ENCODE measurements at places on chromosomes 5 and 9.

- no peak for DNase-seq
Measured at GRCh38 chr9:127796225-127796813, 6.4 kb upstream of the FPGS start.

DNA sequence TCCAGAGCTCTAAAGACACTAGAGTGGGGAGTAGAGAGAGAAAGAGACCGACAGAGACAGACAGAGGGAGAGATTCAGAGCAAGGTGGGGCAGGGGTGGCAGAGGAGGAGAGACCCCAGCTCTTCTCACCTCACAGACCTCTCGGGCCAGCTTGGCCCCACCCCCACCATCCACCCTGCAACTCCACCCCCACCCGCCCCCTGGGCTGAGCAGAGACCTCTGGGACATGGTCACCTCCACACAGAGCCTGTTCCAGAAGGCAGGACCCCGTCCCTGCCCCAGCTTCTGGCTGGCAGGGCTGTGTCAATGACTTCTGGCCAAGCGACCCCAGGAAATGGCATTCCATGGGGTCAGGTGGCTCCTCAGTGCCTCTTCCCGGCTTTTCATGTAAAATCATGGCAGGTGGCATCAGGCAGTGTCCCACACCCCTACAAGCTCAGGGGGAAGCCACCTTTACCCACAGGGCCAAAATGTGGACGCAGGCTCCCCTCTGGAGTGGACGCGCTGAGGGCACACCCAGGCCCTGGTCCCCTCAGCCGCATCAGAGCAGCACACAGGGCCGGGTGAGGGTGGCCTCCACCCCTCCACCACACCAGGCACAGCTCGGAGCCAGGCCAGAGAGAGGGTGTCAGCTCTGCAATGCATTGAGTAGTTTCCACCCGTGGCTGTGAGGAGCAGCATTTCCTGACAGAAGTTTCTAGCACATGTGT, 131.2 kb upstream of the LPCAT1 start:
- no peak for DNase-seq

GRCh38 chr9:71498691-71499090, 269.6 kb downstream of the CEMIP2 start:
- DNase-seq = no peak

GRCh38 chr5:141516672-141517025, 27.8 kb downstream of the PCDHGC5 start:
- DNase-seq = no peak

DNA sequence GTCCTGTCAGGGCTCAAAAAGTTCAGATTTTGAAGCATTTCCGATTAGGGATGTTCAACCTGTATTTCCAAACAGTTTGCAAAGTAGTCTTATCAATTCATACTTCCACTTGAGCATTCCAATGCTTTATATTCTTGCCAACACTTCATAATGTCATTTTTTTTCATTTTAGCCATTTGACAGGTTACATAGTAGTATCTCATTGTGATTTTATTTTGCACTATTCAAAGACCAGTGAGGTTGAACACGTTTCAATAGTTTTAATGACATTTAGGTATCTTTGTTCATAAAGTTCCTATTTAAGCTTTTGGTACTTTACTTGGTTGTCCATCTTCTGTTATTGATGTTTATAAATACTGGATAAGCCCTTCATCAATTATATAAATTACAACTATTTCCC, 71.4 kb downstream of the CEP120 start:
- no peak for DNase-seq

GRCh38 chr5:54415147-54415546, 40.4 kb upstream of the HSPB3 start:
- DNase-seq = no peak

DNA sequence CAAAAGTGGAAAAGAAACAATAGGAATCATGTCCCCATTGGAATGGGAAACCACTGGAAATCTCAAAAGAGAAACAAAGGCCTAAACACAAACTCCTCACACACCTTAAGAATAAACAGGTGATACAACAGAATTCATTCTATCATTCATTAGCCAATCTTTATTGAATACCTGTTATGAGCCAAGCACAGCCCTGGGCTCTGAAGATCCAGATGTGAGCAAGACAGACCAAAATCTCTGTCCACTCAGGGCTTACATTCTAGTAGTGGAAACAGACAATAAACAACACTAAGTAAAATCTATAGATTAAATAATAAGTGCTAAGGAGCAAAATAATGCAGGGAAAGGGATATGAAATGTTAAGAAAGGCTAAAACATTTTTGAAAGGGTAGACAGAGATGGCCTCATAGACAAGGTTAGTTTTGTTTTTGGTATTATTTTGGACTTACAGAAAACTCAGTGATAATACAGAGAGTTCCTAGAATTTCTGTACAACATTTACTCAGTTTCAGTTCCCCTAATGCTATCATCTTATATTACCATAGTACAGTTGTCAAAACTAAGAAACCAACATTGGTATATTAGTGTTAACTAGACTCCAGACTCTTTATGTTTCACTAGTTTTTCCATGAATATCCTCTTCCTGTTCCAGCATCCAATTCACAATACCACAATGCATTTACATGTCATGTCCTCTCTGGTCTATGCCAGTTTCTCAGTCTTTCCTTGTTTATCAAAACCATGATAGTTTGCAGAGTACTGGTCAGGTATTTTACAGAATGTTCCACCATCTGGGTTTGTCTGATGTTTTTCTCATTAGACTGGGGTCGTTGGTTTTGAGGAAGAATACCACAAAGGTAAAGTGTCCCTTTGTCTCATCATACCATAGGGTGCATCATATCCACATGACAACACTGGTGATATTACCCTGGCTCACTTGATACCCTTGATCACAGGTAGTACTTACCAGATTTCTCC, 103.7 kb downstream of the SIL1 start:
- DNase-seq = no peak

- DNase-seq = no peak
Measured at GRCh38 chr9:133609311-133610098, at the start of gene FAM163B. Gene FAM163B, minus strand, starts transcription at chr9:133609389. Its CDS starts 29,166 bp downstream, at chr9:133580223.

GRCh38 chr5:88393716-88394535, 125.3 kb upstream of the TMEM161B start:
- no peak for DNase-seq

- DNase-seq = no peak
Measured at GRCh38 chr5:149304195-149305078, 32.8 kb downstream of the AFAP1L1 start.

DNA sequence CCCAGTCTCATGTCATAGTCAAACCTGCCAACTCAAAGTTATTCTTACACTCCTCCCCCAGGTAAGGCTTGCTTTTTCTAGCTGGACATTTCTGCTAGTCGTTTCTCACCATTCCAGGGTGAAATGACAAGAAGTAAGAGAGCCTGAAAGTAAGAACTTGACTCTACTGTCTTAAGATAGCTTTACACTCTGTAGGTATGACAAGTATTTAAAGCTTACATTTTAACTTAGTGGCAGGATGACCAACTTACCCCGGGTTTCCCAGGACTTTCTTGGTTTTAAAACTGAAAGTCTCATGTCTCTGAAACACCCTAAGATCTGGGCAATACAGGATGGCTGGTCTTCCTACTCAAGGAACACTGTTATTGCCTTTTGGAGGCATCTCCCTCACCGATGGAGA, 67.5 kb upstream of the PIK3R1 start:
- DNase-seq = no peak

GRCh38 chr9:135683401-135684034, 15.8 kb downstream of the SOHLH1 start:
- DNase-seq = no peak

DNA sequence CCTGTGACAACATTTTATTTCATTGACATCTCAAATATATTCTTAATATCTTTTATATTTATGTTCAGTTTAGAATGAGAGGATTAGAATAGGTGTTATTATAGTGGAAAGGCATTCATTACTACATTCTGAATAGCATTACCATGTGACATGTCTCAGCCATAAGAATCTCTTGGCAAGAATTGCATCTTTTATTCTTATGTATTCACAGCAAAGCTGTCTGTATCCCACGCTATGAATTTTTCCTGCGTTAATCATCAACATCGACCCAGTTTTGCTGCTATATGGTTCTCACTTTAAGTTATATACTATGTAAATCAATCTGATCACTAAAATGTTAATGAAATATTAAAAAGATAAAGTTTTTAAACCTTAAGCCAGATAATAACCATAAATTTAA, 248.6 kb downstream of the TMEM232 start:
- DNase-seq = peak; percentile 69

- DNase-seq = no peak
Measured at GRCh38 chr9:101403516-101404285, 5.0 kb downstream of the ZNF189 start.

DNA sequence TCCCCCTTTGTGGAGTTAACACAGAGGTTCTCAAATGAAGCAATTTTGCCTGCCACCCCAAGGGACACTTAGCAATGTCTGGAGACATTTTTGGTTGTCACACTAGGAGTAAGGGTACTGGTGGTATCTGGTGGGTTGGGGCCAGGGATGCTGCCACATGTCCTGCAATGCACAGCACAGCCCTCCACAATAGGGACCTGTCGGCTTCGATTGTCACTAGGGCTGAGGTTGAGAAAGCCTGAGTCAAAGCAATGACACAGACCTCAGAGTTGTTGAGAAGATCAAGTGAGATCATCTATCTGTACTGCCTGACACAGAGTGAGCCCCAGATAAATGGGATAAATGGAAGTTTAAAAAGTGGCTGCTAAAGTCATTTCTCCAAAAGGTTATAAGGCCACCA, 249.2 kb upstream of the KLF4 start:
- no peak for DNase-seq

DNA sequence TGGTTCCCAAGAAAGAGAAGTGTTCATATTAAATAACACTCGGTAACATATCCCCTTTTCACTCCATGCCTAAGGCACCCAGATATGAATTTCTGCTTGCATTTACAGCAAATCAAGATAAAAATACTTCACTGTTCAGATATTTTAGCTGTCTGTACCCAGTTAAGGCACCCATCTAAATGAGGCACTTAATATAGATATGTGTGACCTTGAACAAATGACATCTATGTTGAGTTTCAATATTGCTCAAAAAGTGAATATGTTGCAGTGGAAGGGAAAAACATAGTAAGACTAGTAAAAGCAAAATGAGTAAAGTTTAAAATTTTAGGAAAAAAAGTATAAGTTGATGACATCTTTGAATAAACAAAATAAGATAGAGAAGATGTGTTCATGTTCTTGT, 32.4 kb upstream of the SPDL1 start:
- DNase-seq = no peak

DNA sequence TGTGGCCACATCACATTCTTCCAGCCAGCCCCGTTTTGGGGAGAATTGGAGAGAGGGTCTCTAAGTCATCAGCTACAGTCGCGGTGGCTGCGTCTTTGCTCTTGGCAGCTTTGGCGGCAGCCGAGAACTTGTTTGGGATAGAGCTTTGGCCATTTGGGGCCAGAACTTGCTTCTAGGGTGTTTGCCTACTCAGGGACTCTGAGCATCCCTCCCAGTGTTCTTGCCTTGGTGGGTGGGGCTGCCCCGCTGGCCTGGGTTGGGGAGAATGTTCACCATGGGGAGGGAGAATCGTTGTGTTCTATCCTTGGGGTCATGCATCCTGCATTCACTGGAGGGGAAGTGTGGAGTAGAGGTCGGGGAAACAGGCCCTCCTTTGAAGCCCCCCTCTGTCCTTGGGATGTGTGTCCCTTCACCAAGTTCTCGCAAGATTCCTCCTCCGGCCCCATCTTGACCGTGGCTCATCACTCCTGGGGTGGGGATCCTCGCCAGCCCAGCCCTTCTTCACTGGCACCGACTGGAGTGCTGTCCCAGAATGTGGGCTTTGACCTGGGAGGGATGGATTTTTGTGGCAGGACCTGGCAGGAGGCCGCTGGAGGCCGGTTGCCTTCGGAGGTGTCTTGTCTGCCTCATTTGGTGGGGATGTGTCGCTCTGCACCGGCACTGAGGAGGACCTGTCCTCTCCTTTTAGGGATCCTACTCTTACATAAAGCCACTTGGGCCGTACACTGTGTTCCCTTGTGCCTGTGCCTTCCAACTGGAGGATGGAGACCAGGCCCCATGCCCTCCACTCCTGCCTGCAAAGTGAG, 3.5 kb downstream of the PHF2 start:
- DNase-seq = no peak

DNA sequence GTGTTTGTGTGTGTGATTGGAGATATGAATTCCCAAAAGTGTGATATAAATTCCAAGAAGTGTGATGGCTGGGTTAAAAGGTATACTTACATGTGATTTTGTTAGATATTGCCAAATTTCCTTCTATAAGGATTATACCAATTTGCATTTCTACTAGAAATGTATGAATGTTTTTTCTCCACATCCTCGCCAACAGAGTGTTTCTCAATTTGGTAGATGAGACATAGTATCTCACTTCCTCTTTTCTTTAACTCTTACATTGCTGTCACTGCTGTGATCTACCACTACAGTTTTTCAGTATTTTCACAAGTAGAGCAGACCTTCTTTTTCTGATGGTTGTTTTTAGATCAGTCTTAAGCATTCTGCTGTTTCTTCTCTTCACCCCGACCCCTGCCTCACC, 111.3 kb downstream of the FER start:
- peak; percentile 10 for DNase-seq

DNA sequence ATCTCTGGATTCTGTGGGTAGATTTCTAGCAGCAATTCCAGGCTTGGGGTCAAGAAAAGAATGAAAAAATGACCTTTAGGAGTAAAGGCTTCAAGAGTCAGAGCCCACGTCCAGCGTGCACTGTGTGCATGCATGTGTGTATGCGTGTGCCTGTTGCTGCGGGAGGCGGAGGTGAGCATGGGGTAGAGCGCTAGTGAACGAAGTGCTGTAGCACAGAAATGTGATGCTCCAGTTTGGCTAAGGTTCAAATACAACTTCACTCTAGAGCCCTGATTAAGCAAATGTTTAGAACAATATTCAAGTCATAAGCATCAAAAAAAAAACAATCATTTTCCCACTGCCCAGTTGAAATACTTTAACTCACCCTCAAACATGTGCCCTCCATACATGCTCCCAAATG, 403.9 kb downstream of the ZNF608 start:
- DNase-seq = no peak

- no peak for DNase-seq
Measured at GRCh38 chr5:175464942-175465233, 13.5 kb upstream of the SFXN1 start.

DNA sequence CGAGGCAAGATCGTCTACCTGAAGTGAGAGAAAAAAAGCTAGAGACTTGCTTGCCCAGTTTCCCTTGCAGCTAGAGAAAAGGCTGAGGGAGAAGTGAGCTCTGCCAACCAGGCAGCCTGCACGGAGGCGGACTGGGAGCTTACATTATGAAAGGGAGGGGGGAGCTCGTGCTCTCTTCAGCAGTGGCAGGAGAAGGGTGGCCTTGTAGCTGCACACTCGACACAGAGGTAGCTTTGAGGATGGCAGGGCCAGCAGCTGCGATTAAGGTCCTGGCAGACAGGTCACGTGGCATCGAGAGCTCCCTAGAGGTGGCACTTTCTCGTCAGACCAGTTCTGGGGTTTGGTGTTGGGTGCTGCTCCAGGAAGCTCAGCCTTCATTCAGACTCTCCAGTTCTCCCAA, 26.7 kb downstream of the APBA1 start:
- no peak for DNase-seq

- no peak for DNase-seq
Measured at GRCh38 chr9:23160952-23161469, 665.0 kb downstream of the ELAVL2 start.

- no peak for DNase-seq
Measured at GRCh38 chr5:10627160-10627701, 63.4 kb downstream of the ANKRD33B start.

GRCh38 chr9:13896922-13897835, 416.8 kb downstream of the NFIB start:
- no peak for DNase-seq

Measured in NCI-H226 (cell line).